ENCODE measurements at places on chromosomes 16 and 17.

- no peak for DNase-seq
Observed at GRCh38 chr17:82593590-82594087, 54.6 kb downstream of the WDR45B start.

DNA sequence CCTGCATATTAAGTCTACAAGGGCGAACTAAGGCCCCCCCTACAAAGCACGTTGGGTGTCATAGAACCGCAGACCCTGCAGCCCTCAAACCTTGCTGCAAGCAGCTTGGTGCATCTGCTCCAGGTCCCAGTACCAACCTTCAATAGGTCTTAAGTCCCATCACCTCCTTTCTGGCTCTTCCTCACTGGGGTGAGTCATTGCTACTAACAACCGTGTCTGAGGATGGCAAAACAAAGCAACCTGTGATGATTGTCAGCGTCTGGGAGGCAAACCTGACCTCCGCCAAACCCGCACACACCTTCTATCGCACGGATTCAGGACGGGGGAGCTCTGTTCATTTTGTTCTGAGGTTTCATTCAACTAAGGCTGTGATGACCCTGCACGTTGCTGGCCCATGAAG, 138.9 kb downstream of the SLC39A11 start:
- no peak for DNase-seq

- no peak for DNase-seq
Observed at GRCh38 chr16:11036040-11036439, 91.7 kb downstream of the CLEC16A start.

DNA sequence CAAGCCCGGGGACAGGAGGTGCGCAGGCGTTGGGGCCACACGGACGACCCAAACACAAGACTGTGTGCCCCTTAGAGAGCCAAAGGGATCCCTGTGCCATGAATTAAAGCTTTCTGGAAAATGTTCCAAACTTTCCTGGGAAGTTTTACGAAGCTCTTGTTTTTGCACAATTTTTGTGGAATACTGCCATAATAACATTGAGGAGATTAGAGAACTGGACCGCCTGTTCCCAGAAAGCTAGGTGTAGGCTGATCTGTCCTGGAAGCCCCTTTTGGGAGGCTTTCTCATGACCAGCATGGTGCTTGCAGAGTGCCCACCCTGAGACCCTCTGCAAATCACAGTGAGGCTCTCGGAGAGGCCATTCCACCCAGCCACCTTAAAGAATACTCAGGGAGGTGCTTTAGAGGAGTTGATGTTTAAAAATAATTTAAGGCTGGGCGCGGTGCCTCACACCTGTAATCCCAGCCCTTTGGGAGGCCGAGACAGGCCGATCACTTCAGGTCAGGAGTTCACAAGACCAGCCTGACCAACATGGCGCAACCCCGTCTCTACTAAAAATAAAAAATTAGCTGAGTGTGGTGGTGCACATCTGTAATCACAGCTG, 1.1 kb downstream of the KDM8 start:
- no peak for DNase-seq

DNA sequence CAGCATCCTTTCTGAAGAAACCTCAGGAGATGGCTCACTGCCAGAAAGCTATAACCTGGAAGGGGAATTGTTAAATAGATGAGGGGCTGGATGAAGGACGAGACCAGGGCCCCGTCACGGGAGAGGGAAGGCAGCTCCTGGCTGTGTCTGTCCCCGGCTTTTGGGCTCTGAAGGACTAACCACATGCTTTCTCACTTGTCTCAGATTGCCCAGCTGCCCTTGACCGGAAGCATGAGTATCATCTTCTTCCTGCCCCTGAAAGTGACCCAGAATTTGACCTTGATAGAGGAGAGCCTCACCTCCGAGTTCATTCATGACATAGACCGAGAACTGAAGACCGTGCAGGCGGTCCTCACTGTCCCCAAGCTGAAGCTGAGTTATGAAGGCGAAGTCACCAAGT, 14.5 kb downstream of the SERPINF1 start:
- DNase-seq = no peak

- no peak for DNase-seq
Observed at GRCh38 chr16:81602256-81602776, 157.7 kb downstream of the CMIP start.

All from retina (tissue), 1 donor.